ENCODE measurements at places on chromosomes 2 and 18.

GRCh38 chr2:46470114-46470628 lies 9.2 kb upstream of the TMEM247 start:
- DNase-seq = no peak

- DNase-seq = no peak
Measured at GRCh38 chr2:120313695-120314615, 32.0 kb upstream of the INHBB start.

GRCh38 chr2:144848423-144848822 lies 328.5 kb upstream of the ZEB2 start:
- no peak for DNase-seq

- DNase-seq = no peak
Measured at GRCh38 chr2:133437492-133437891, 130.8 kb downstream of the NCKAP5 start.
